SJCRH30 (cell line): ENCODE measurements at places on chromosomes 16 and 17.

DNA sequence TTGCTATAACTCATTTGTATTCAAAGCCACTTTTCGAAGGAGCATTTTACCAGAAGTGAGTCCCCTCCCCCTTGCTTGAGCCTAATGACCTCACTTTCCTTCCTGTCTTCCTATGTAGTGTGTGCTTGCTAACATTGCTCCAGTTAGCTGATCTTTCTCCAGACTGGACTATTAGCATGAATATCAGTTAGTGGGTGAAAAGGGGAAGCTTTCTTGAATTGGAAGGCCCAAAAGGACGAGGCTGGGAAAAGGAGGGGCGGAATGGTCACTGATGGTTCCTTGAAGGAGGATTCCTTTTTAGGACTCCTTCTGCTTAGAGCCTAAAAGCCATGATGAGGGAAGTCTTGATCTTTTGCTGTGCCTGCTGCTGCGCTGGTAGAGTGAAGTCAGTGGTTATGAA, 11.9 kb downstream of the MAP3K3 start:
- no peak for DNase-seq

GRCh38 chr17:59511726-59512125, 53.7 kb upstream of the DHX40 start:
- DNase-seq = no peak

- no peak for DNase-seq
These were observed 220.1 kb upstream of the SOX9 start for GRCh38 chr17:71900621-71901229.

DNA sequence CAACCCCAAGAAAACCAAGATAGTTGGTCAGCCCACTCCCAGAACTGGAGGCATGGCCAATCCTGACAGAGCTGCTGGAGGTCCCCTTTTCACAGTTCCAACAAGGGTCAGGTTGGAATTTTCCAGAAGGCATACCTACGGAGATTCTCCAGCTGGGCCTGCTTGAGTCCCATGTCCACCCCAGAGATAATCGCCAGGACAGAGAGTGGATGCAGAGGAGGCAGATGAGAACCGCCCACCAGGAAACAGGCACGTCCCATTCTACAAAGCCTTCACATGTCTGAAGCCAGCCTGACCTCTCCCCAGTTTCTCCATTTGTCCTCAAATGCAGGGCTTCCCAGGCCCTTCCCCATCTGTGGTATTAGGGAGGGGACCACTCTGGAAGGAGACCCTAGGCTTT, 47.4 kb upstream of the SMURF2 start:
- no peak for DNase-seq

- DNase-seq = peak; percentile 19
These were observed 38.8 kb downstream of the NUP88 start for GRCh38 chr17:5380491-5381135.
